ENCODE measurements at places on chromosomes 6 and 20.

DNA sequence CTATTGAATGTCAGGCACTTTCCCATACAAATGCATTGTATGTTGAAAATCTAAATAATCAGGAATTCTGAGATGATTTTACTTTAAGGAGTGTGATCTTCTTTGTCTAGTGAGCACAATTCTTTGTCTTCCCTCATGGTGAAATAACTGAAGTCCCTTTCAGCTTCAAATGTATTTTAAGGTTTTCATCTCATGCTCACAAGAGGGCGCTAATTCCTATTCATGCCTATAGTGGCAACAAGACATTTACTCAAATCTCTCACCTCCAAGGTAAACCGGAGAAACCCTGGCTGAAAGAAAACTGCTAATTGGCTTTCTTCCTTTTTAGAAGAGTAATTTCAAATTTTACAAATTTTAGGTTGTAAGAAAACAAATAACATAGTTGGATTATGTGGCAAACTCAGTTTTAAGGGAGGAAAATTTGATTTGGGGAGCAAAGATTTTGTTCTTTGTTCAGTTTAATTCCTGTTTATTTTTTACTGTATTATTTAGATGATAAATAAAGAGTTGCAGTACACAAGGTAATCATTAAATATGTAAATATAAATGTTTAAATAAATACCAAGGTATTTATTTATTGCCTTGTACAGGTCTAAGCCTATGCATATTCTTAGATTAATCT is 69.1 kb downstream of the SLC35F1 start:
- DNase-seq, result no peak

GRCh38 chr20:1166948-1167720 is 17.6 kb downstream of the TMEM74B start:
- no peak for DNase-seq

DNA sequence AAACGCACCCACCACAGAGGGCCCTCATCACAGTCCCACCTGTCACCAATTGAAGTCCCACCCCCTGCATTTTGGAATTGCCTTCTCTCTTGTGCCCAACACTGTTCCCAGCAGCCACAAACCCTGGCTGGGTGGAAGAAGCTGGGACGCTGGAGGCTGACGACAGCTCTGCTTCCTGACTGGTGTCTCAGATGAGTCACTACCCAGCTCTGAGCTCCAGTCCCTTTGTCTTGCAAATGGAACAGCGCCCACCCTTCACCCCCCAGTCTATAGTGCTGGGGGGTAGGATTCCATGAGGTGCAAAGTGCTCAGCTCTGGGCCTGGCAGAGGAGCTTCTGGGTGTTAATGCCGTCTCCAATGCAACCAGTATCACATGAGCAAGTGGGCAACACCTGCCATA is 85.3 kb downstream of the DLGAP4 start:
- DNase-seq, result no peak

DNA sequence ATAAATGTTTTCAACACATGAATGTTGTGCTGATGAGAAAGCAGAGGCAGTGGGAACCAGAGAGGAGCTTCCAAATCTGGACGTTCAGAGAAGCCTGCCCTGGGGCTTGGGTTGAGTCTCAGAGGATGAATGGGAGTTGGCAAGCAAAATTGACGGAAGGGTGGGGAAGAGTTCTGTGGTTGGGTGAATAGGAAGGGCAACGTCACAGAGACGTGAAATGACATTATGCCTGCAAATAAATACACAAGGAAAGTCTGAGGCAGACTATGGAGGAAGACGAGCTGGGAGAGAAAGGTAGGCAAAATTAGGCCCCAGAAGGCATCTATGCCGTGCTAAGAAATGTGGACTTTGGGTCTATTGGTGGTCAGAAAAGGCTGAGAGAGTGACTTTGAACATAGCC is 25.2 kb upstream of the SGK1 start:
- no peak for DNase-seq

DNA sequence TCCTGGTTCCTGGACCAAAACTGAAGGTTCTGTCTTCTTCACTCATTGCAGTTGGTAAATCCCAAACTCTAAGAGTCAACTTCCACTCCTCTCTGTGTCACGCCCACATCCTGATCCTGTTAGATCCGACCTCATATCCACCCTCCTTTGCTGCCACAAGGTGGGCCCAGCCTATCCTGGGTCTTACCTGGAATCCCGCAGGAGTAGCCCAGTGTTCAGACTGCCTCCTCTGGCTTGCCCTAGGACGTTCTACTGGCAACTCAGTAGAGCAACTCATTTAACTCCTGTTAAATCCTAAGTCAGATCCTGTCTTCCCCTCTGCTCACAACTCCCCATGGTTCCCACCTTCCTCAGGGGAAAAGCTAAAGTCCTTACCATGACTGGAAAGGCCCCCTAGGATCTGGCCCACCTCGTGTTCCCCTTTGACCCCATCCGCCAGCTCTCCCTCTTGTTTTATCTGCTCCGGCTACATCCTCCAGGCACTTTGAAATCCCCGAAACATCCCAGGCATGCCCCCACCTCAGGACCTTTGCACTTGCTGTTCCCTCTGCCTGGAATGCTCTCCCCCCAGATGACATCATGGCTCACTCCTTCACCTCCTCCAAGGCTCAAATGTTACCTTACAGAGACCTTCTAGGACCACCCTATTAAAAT is 43.9 kb downstream of the TFEB start:
- no peak for DNase-seq

GRCh38 chr20:25053255-25054031 is 4.5 kb downstream of the ACSS1 start:
- DNase-seq, result no peak

GRCh38 chr6:5619249-5619648 is 357.9 kb downstream of the FARS2 start:
- DNase-seq, result no peak

- no peak for DNase-seq
Measured at GRCh38 chr6:57127763-57128162, 37.8 kb downstream of the ZNF451 start.

DNA sequence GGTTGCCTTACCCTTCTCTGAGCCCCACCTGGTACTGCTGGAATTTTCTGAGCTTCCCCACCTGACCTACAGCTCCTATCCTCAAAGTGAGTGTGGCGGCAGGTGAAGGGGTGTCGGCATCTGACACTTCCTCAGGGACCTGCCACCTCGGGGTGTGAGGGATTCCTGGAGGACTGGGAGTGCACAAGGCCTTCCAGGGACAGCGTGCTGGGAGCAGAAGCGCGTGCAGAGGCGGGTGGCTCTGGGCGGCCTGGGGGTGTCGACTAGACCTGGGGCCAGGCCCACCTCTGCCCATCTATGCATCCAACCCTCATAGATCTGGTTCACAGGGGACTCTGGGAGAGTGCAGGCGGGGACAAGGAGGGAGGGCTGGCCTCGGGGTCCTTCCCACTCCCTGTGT is 7.8 kb downstream of the DLGAP4 start:
- no peak for DNase-seq

DNA sequence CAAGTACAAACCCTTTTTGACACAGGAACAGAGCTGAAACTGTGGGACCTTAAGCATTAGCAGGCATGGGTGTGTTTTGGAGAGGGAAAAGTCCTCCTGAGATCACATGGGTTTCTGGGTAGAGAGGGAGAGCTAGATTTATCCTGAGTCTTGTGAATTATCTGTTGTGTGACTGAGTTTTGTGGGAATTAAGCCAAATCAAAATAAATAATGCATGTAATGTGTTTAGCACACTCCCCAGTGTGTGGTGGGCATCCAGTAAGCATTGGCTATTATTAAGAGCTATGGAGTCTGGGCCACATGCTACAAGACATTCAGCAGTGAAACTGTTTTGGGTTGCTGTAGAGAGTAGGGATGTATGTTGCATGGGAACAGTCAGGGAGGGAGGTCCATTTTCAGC is 75.3 kb upstream of the JAG1 start:
- no peak for DNase-seq

DNA sequence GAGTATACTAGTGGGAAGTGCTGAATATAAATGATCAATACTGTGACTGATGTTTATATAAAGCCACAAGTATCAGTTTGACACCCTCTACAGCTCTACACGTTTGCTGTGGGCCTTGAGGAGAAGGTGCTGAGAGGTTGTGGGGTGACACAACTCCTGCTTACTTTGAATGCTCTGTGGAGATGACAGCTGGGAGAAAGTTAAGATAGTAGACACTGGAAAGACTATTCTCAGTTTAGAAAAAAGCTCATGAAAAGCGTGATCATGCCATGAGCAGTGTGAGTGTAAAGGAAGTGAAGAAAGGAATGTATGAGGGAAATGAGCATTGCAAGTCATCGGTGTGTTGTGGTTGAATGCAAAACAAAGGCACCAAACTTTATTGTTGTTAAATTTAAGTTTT is 215.8 kb downstream of the UTRN start:
- DNase-seq, result no peak

GRCh38 chr20:21569586-21569985 is 55.7 kb upstream of the NKX2-2 start:
- no peak for DNase-seq
